PC-9 (cell line): ENCODE measurements at places on chromosomes 6 and 20. TPM values are rescaled to one million over a fixed set of nuclear protein-coding genes. Genes with fewer than 3 reads are reported as not detected.

NHSL1 gene
- total RNA-seq: 17.5 and 17.8 TPM in 2 replicates

TRPC4AP gene
- 51.0 and 51.9 TPM in 2 replicates for total RNA-seq

SLC17A1 gene
- total RNA-seq: not detected in 2 replicates

PAK5 gene
- total RNA-seq: not detected in 2 replicates

TNFRSF6B gene
- not detected in 2 replicates for total RNA-seq

CGA gene
- not detected in 2 replicates for total RNA-seq

LY86 gene
- total RNA-seq: not detected in 2 replicates

RIMS4 gene
- 0.13 and 0.15 TPM in 2 replicates for total RNA-seq

BTNL2 gene
- total RNA-seq: not detected in 2 replicates

PPP1R3D gene
- total RNA-seq: 9.0 and 9.9 TPM in 2 replicates

HFE gene
- total RNA-seq: 33.3 and 46.0 TPM in 2 replicates

NINL gene
- 19.6 and 39.9 TPM in 2 replicates for total RNA-seq

SCUBE3 gene
- total RNA-seq: 0.10 and 0.17 TPM in 2 replicates

SLC22A3 gene
- total RNA-seq: not detected in 2 replicates

ZSCAN26 gene
- 12.1 and 14.8 TPM in 2 replicates for total RNA-seq

MEI4 gene
- not detected in 2 replicates for total RNA-seq

TMEM244 gene
- not detected in 2 replicates for total RNA-seq

LRRN4 gene
- 0.23 and 0.72 TPM in 2 replicates for total RNA-seq

CAP2 gene
- 10.0 and 12.0 TPM in 2 replicates for total RNA-seq

SYCP2L gene
- total RNA-seq: 12.6 and 15.7 TPM in 2 replicates

BPIFB4 gene
- not detected in 2 replicates for total RNA-seq

FAM217A gene
- not detected in 2 replicates for total RNA-seq

SLC26A8 gene
- total RNA-seq: not detected in 2 replicates

NHLRC1 gene
- 0.90 and 1.0 TPM in 2 replicates for total RNA-seq

RSPH9 gene
- total RNA-seq: not detected in 2 replicates

CASS4 gene
- total RNA-seq: 0.15 TPM in 1 of 2 replicates, not detected in the other
